ENCODE measurements at places on chromosomes 6 and 20.
A peak's percentile ranks its signal among the peaks of the same experiment; 100 is the strongest.

- DNase-seq: no peak
Observed at GRCh38 chr6:13159300-13159699, 169.0 kb downstream of the TBC1D7 start.

DNA sequence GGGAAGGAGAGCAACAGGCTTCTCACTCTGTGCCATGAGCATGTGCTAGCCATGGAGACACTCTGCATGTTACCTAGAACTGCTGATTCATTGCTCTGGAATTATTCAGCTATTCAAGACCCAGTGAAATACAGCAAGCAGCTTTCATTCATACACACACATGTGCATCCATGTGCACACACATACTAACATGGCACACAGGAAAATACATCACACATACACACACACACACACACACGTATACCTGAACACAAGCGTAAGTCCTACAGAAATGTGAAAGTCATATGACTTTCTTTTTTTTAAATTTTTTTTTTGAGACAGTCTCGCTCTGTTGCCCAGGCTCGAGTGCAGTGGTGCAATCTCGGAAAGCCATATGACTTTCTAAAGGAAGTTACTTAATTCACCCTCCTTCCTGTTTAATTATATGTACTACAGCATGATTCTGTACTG lies 108.2 kb upstream of the NFATC2 start:
- DNase-seq: no peak

- no peak for DNase-seq
Observed at GRCh38 chr6:129893640-129894039, 32.5 kb upstream of the TMEM244 start.

- DNase-seq: no peak
Observed at GRCh38 chr6:125057392-125058246, 95.4 kb downstream of the RNF217 start.

GRCh38 chr6:11083491-11083890 lies 10.1 kb upstream of the SMIM13 start:
- no peak for DNase-seq

DNA sequence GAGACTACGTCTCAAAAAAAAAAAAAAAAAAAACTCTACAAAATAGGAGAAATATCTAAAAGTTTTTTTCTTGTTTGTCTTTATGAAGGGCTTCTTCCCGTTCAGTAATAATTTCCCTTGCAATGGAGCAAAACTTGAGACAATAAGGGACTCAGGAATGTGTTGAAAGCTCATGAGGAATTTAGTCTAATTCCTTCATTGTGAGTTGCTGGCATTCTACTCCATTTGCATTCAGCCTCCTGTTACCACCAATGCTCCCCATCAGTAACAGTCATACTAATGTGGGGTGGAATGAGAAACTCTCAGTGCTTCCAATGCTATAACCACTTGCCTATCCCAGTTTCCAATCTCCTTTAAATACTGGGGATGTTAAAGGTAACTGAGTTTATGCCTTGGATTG lies 576.7 kb upstream of the AGPAT4 start:
- DNase-seq: no peak

DNA sequence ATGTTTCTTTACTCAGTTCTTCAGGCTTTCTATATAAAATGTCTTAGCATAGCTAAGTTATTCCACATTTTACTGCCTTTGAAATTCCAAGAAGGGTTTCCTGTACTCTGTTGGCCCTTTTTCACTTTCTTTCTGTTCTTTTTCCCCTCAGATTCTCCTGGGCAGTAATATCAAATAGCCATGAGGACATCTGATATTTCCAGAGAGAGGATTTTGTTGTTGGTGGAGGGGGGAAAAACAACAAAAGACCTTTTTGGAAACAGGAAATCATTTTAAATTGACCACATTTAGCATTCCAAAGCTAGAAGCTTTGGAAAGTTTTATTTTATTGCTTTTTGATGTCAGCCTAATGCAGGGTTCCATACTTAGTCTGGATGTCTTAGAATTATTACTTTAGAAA lies 445.4 kb downstream of the GJA1 start:
- DNase-seq: no peak

- no peak for DNase-seq
Observed at GRCh38 chr6:168192195-168192900, 113.3 kb upstream of the FRMD1 start.

GRCh38 chr20:59751075-59751711 lies 146.9 kb downstream of the PHACTR3 start:
- no peak for DNase-seq

- no peak for DNase-seq
Observed at GRCh38 chr20:62370115-62370806, 3.1 kb upstream of the LAMA5 start.

GRCh38 chr6:105921781-105922180 lies 164.4 kb upstream of the PRDM1 start:
- no peak for DNase-seq

GRCh38 chr6:111242452-111242851 lies 155.1 kb downstream of the SLC16A10 start:
- DNase-seq: no peak

- DNase-seq: no peak
Observed at GRCh38 chr6:40774932-40775331, 187.8 kb upstream of the LRFN2 start.

DNA sequence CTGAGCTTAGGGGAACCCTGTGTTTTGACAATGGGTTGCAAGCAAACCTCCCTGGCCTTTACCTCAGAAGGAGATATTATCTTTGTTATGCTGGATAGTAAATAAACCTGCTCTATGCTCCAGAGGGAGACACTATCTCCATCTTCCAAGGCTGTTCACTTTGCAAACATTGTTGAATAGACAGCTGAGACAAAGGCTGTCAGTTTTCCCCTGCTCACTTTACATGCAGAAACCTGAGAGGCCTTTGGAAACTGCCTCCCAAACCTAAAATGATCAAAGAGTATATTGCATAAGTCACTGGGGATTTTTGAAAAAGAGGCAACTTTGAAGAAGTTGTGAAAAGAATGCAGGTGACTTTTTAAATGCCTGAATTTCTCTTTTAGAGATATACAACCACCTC lies 61.6 kb downstream of the MRAP2 start:
- DNase-seq: no peak

DNA sequence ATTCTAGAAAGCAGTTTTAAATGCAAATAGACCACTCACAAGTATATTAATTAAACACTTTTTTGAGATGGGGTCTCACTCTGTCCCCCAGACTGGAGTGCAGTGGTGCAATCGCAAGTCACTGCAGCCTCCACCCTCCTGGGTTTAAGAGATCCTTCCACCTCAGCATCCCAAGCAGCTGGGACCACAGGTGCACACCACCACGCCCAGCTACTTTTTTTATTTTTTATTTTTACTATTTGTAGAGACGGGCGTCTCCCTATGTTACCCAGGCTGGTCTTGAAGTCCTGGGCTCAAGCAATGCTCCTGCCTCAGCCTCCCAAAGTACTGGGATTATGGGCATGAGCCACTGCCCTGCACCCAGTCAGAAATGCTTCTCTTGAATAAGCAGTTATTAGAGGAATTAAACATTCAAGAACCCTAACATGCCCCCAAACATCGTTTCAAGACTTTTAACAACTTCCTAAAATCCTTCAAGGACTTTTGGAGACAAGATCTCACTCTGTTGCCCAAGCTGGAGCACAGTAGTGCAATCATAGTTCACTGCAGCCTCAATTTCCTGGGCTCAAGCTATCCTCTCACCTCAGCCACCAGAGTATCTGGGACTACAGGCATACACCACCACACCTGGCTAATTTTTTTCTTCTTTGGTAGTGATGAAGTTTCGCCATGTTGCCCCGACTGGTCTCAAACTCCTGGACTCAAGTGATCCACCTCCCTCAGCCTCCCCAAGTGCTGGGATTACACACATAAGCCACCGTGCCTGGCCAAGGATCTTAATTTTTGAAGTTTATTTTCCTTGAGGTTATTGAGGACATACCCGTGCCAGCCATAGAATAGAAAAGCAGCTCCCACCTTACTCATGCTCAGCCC lies 3.2 kb downstream of the MCCD1 start:
- DNase-seq: no peak

DNA sequence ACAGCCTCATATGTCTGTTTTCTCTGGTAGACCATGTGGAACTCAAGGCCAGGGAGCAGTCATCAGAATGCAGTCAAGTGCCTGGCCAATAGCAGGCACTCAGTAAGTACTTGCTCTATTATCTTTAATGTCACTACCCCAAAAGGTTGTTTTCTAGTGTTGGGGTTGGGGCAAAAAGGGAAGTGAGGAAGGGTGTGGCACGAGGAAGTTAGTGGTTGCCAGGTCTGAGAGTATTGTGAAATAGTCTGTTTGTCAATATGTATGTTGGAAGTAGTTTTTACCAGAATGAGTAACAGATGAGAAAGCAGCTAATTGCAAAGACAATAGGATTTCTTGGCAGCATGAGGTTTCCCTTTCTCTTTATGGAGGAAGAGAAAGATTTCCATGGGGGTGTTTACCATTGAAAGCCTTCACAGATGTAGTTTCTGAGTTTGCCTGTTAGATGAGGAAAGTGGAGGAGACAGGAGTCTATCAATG lies 59.5 kb upstream of the ARMH2 start:
- peak; percentile 58 for DNase-seq

DNA sequence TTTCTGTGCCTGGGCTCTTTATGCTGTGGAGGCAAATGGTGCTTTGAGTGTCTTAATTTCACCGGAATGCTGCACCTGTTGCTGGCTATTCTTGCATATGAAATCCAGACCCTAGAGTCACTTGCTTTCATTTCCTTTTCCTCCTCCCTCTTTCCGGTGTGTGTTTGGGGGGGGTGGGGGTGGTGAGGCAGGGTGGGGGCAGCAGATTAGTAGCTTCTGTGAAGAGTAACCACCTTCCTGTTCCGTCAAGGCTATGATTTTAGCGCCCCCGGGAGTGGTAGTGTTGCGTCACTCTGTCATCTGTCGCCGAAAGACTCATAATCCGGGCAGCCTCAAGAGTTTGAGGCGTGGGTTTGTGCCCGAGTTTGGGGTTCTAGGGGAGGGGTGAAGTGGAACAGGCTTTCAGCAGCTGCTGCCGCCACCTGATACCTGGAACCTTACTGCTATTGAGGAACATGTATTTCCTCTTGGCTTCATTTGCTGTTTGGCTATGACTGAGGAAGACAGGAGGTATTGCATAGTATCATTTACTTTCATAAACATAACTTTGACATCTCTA lies 49.1 kb downstream of the UTRN start:
- peak; percentile 88 for DNase-seq

- DNase-seq: no peak
Observed at GRCh38 chr20:55964790-55965189, 40.5 kb downstream of the CBLN4 start.

DNA sequence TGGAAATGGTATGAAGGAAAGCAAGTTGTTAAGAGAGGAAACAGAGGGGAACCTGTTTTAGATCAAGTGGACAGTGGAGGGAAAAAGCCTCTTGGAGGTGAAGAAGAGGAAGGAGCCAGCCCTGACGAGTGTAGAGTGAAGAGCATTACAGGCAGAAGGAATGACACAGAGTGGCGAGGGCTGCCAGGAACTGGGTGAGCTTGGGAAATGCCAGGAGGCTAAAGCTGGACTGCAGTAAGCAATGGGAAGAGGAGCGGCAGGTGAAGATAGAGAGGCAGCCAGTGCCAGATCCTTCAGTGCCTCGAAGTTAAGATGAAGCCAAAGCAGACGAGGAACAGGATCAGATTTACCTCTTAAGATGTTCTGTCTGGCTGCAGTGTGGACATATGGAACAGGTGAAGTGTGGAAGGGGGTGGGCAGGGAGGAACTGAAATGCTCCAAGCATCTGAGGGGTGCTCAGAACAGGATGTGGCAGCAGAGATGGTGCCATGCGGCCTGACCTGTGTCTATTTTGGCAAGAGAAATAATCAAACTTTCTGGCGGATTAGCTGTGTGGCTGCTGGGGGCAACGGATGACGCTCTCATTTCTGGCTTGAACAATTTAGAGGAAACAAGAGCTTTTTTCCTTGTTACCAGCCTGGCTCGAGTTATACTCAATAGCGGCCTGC lies 748.4 kb downstream of the PTPRT start:
- no peak for DNase-seq

GRCh38 chr6:8420031-8420588 lies 15.2 kb downstream of the SLC35B3 start:
- DNase-seq: no peak

DNA sequence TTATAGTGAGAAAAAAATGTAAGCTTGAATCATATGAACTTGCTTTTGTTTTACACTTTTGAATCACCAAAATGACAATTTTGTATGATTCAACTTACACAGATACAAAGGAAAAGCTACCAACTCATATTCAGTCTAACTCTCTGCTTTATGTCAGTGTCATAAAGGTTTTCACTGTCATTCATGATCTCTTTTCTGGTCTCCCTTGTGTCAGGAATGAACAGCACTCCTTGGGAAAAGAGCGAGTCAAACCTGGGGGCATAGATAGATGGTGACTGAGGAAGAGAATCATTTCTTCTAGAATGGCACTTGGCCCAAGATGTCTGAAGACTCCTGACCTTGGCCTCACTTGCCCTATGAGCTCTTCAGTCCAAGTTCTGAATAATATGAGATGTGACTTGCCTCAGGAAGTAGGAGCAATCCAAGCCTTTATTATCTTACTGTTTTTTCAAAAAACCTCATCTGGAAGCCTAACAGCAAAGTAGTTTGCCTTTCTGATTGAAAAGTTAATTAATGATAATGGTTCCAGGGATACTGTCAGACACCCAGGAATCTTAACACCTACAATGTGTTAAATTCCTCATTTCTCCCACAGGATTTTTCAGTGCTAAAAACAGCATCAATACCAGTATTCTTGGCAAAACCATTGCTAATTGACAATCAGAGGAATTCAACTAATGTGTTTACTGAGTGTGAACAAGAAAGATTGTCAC lies 270.0 kb upstream of the HSF2 start:
- DNase-seq: no peak

- no peak for DNase-seq
Observed at GRCh38 chr6:159522877-159523547, 170.0 kb downstream of the SOD2 start.

DNA sequence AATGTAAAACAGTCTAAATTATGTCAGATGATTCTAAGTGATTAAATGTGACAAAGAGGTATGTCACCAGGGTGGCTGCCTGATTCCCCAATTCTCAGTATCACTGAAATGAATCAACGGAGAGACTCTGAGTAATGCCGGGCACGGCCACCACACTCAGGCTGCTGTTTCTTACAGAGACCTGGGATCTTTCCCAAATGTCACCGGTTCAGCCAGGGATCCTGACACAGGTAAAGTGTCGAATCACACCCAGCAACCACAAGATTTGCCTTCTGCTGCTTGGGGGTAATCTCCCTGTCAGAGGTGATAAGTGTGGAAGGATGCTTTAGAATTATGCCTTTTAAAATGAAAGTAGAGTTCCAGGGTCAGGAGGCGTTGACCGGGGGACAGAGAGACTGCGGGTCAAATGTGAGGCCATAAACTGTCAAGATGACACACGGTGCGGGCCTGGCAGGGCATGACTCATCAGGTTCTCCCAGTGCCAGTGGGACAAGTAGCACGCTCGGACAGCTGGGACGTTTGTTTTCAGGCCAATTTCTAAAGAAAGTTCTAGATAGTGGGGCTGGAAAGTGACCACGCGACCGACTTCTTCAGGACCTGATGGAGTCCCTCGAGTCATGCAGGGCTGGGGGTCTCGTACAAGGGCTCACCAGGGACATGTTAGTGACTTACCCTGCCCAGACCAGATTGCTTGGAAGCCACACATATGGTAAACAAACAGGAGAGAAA lies 48.9 kb downstream of the PRDM1 start:
- no peak for DNase-seq

- DNase-seq: no peak
Observed at GRCh38 chr20:50188287-50188688, 2.3 kb upstream of the CEBPB start.

GRCh38 chr6:30654798-30655742 lies 8.1 kb downstream of the C6orf136 start:
- no peak for DNase-seq
